ENCODE measurements at places on chromosomes 7 and 10. TPM values are rescaled to one million over a fixed set of nuclear protein-coding genes. Genes with fewer than 3 reads are reported as not detected.

GRCh38 chr10:82267014-82267413 is 392.0 kb downstream of the NRG3 start:
- H3K27me3 ChIP-seq, result no peaks in the 10 kb centered on the region
- no peak for DNase-seq

The PNLIP gene
- 0.09 TPM for total RNA-seq

DNA sequence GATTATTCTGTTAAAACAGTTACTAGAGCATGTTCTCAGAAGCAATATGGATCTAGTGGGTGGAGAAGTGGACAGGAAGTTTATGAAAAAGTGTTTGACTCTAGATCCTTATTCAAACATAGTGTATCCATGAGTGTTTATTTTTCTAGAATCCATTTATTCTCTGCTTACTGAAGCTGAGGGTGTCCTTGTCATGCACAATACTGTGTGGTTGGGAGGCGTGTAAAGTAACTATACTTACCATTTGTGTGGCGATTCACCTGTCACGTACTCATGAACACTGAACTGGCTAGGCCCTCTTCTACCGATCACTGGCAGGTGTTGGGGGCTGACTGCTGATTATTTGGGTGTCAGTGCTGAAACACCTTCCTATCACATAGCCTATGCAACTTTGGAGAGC is 74.0 kb downstream of the POU6F2 start:
- no peak overlapping the region for H3K27ac ChIP-seq
- no peak for DNase-seq
- no peaks in the 10 kb centered on the region for H3K4me1 ChIP-seq
- no peaks in the 10 kb centered on the region for H3K27me3 ChIP-seq
- H3K4me3 ChIP-seq, result no peak overlapping the region

The AUTS2 gene
- 9.2 TPM for total RNA-seq

The TAC1 gene
- 0.61 TPM for total RNA-seq

The HOXA2 gene
- 1.5 TPM for total RNA-seq

GRCh38 chr10:13716081-13717071 is 129.6 kb downstream of the PRPF18 start:
- DNase-seq, result no peak
- H3K27ac ChIP-seq, result no peak overlapping the region
- H3K4me1 ChIP-seq, result peaks cover 27% of the 10 kb centered on the region
- H3K36me3 ChIP-seq, result no peaks in the 10 kb centered on the region
- H3K4me3 ChIP-seq, result no peak overlapping the region

Measured in thymus (tissue), 14 donors.